NCI-H510A treated with DMSO at 0.1 percent for 48 hours (cell line): ENCODE measurements at places on chromosomes 4 and X.

DNA sequence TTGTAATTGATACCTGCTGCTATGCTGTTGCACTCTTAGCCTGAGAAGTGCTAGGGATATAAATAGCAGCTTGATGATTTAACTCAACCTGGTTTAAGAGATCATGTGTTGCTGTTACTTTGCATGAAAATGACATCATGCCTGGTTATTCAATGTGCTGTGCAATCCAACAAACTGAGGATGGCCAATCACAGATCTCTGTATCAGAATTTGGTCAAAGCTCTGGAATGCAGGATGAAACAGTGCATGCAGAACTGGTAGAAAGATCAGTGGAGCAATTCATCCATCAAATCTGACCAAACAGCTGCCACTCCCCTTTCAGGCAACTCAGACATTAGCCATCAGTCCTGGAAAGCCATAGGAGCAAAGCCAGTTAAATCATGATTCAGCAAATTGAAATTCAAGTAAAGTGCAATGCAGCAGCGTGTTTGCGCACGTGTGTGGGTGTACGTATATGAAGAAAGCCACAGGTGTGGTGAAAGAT lies 160.3 kb upstream of the RASGEF1B start:
- peak; percentile 63 for DNase-seq

- DNase-seq = no peak
These were observed 9.9 kb downstream of the CPEB2 start for GRCh38 chr4:15012017-15012788.

DNA sequence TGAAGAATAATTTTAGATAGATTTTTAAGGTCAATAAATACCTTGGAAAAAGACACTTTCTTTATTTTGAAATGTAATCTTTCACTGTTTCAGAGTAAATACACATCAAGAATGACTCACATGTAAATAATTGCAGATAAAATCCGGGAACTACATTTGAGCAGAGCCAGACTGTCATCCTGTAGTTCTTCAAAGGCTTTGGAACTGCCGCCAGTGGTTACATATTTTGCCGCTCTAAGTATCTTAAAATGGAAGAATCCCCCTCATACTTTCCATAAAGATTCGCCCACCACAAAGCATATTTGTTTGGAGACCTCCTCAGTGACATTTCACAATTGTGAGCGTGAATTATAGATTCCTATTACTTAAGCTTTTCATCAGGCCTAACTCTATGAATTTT lies 607.8 kb upstream of the ZFP42 start:
- DNase-seq = no peak

DNA sequence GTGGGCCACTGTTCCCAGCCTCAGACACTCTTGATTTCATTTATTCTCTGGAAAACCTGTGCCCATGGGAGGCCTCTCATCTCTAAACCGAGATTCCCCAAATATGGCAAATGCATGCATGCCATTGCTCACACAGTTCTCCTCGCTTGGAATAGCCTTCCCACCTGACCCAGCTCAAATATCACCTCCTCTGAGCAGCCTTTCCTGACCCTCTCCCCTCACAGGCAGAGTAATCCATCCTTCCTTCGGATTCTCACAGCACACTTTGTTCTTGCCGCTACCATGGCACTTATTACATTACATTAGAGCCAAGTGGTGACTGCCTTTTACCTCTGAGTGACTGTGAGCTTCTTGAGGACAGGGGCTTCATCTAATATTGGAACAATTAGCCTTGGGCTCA lies 209.5 kb downstream of the HS6ST2 start:
- no peak for DNase-seq

- peak; percentile 42 for DNase-seq
These were observed 797 bp downstream of the CD99L2 start for GRCh38 chrX:150897421-150898320.

DNA sequence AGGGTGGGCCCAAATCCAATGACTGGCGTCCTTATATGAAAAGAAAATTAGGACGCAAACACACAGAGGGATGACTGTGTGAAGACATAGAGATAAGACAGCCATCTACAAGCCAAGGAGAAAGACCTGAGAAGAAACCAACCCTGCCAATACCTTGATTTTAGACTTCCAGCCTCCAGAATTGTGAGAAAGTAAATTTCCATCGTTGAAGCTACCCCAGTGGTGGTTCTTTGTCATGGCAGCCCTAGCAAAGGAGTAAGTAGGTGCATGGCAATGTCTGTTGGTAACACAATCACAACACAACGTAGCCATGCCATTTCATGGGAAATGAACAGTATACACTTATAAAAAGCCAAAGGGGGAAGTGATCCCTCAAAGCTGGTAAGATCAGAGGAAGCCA lies 25.3 kb downstream of the SMIM20 start:
- no peak for DNase-seq
